ENCODE measurements at places on chromosomes 11 and 22. TPM values are rescaled to one million over a fixed set of nuclear protein-coding genes. Genes with fewer than 3 reads are reported as not detected.
A peak's percentile ranks its signal among the peaks of the same experiment; 100 is the strongest.

ZP1 gene
- total RNA-seq = not detected

DNA sequence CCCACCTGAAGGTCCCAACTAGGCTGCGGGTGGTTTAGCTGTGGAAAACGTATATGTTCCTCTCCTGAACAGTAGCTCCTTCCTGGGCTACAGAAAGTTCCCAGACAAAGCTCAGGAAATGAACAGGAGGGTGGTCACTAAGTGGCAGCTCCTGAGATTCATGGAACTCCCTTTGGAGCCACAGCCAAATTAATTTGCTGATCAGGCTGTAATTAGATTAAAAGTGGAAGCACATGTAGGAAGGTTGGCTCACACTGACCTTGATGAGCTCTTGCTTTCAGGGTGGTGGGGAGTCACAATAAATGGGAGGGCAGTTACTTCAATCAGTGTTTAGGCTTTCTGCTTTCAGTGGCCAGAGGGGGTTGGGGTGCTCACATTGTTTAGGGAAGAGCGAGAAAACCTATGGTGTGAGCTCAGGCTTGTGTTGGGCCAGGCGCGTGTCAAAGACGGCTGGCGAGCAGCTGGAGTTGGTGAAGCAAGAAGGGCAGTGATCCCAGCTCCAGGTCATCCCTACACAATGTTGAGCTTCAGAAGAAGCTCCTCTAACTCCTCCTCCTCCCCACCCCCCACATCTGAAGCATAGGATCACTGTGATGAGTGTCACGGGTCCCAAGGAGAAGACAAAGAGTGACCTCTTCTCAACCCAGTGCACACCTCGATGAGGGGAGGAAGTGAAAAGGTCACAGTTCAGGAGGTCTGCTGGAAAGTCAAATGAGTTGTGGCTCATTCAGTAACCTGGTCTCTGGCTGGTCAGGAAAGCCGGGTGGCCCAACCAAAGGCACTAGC lies 42.5 kb downstream of the CLPB start:
- H3K4me3 ChIP-seq = no peak overlapping the region
- no peaks in the 10 kb centered on the region for H3K4me1 ChIP-seq
- H3K27ac ChIP-seq = no peak overlapping the region

DNA sequence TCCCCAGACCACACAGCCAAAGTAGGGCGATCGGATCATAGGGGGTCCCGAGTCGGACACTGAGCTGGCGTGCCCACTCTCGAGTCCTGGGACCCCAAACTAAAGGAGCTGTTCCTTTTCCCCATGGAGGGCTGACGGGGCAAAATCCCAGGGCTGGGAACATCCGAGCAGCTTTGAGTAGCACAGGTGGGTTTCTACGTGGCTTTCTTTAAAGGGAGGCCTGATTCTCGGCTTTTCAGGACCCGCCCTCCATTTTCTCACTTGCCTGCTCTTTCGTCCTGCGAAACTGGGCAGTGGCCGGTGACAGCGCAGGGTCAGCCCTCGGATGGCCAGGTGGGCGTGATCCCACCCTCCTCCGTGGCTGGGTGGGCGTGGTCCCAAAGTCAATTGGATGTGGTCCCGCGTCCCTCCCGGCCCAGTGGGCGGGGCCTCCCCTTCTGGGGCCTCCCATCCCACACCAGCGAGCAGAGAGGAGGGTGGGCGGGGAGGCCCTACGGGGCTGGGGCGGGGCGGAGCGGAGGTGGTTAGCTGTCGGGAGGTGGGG lies 17.5 kb upstream of the TXNRD2 start:
- no peak overlapping the region for H3K27ac ChIP-seq
- no peak for DNase-seq
- H3K4me3 ChIP-seq = no peak overlapping the region
- H3K36me3 ChIP-seq = peaks cover 3% of the 10 kb centered on the region

- H3K27ac ChIP-seq = no peak overlapping the region
- no peaks in the 10 kb centered on the region for H3K36me3 ChIP-seq
- peaks cover 12% of the 10 kb centered on the region for H3K4me1 ChIP-seq
- H3K4me3 ChIP-seq = no peak overlapping the region
Observed at GRCh38 chr11:33692541-33692940, 8.1 kb downstream of the C11orf91 start.

SLC7A4 gene
- 0.07 TPM for total RNA-seq

DNA sequence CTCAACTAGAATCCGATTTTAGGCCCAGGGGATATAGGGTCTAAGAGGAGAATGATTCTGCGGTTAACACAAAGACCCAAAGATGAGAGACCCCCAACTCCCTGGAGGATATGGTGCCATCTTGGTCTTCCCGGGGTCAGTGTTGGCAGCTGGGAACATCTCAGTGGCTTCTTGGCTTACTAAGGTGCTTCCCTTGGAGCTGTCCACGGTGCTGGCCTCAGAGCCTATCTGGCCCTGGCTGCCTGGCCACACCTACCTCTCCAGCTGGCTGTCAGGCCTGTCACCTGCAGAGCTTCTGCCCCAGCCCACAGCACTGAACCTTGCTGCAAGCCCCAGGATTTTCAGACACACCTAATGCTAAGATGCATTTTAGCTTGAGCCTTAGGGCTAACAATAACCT lies 70.7 kb upstream of the THY1 start:
- H3K27me3 ChIP-seq = peaks cover 3% of the 10 kb centered on the region
- H3K4me3 ChIP-seq = no peak overlapping the region
- H3K4me1 ChIP-seq = no peaks in the 10 kb centered on the region
- DNase-seq = no peak
- H3K36me3 ChIP-seq = no peaks in the 10 kb centered on the region
- no peak overlapping the region for H3K27ac ChIP-seq

OR8A1 gene
- not detected for total RNA-seq

CSNK2A3 gene
- total RNA-seq = 1.2 TPM

- H3K27me3 ChIP-seq = peaks cover 6% of the 10 kb centered on the region
- H3K4me1 ChIP-seq = no peaks in the 10 kb centered on the region
- no peak for DNase-seq
- no peak overlapping the region for H3K4me3 ChIP-seq
Observed at GRCh38 chr11:33617672-33618350, 82.8 kb downstream of the C11orf91 start.

LAYN gene
- total RNA-seq = 15.8 TPM

DNA sequence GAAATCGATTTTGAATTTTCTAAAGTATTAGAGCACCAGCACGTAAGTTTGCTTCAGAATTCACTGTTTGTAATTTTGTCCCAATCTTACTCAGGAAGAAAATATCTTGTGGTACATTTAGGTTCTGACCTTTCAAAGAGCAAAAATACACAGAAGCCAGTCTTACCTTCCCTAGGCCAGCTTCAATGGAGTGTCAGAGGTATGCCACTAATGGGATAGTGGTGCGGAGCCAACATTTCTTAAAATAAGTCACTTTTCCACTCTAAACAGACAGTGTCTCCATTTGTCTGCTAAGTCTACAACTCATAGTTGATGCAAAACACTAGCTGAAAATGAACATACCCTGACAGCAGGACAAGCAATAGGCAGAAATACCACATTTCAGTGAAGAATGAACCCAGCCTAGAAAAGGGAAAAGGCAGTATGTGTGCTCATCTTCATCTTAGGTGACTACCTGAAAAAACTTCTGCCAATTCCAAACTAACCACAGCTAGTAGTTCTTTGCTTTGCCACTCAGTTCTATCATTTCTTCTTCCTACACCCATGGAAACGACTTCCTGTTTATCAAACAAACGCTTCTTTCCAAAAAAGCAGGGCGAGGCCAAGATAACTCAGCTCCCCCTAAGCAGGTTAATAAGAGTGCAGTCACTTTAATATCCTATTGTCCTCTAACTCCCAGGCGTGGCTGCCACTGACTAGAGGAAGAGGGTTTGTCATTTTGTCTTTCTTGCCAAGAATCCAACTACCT lies 94.0 kb upstream of the APOA1 start:
- no peaks in the 10 kb centered on the region for H3K27me3 ChIP-seq
- H3K36me3 ChIP-seq = peaks cover 21% of the 10 kb centered on the region
- DNase-seq = peak; percentile 38
- H3K4me3 ChIP-seq = peak overlapping the region; percentile 78

- no peaks in the 10 kb centered on the region for H3K27me3 ChIP-seq
- DNase-seq = no peak
- H3K27ac ChIP-seq = no peak overlapping the region
- H3K4me1 ChIP-seq = peaks cover 4% of the 10 kb centered on the region
- H3K36me3 ChIP-seq = no peaks in the 10 kb centered on the region
- no peak overlapping the region for H3K4me3 ChIP-seq
Observed at GRCh38 chr11:92455210-92455790, 230.7 kb downstream of the FAT3 start.

GRCh38 chr22:28417431-28417830 lies 262.2 kb downstream of the TTC28 start:
- H3K36me3 ChIP-seq = no peaks in the 10 kb centered on the region
- peaks cover 4% of the 10 kb centered on the region for H3K27me3 ChIP-seq
- no peak overlapping the region for H3K27ac ChIP-seq

DNA sequence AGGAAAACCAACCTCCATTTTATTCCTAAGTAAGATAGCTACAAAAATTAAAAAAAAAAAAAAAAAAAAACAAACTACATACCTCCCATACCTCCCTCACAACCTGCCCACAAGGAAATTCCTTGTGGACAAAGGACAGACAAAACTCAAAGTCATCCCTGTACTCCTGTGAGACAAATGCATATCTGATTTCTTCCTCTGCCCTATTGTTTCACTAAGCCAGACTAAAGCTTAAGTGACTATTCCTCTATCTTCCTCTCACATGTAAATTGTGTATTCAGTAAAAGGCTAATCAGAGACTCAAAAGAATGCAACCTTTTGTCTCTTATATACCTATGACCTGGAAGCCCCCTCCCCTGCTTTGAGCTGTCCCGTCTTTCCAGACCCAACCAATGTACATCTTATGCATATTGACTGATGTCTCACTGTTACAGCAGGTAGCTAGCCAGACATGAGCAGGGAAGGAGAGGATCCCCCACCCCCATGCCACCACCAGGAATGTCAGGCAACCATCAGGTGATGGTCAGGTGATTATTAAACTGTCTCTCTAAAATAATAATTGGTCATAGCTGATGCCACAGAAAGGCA lies 289.4 kb downstream of the SBF2 start:
- no peak overlapping the region for H3K4me3 ChIP-seq
- no peak for DNase-seq
- no peaks in the 10 kb centered on the region for H3K36me3 ChIP-seq

CEND1 gene
- total RNA-seq = 2.2 TPM

DNA sequence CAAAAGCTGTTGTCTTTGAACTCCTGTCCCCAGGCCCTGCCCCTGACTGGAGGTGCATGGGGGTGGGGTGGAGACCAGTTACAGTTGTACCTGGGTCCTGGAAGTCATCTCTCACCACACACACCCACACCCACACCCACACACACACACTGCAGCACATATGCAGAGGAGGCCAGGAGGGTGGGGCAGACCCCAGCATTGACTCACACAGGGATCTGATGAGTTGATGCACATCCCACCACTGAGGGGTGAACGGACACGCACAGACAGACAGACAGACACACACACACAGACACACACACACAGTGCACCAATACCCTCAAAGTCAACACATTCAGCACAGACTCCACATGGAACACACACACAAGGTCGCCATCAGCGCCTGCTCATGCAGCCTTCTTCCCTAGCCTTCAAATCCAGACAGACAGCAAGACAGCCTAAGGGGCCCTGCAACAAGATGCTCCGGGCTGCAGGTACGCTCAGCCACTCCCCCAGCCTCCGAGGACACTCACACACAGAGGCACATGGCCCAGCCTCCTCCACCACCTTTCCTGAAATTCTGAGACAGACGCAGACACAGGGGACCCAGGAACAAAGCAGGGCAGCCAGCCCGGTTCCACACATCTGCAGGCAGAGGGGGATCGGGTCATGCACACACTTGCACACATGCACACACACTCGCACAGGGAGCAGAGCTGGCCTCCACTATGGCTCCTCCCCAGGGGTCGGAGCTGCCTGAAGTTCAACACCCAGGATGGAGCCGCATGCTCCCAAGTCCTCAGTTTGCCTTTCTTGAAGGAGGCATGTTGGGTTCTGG lies 26.5 kb downstream of the SYT7 start:
- H3K36me3 ChIP-seq = no peaks in the 10 kb centered on the region
- no peak overlapping the region for H3K27ac ChIP-seq
- DNase-seq = no peak

- no peak overlapping the region for H3K27ac ChIP-seq
- no peak overlapping the region for H3K4me3 ChIP-seq
- DNase-seq = no peak
- H3K36me3 ChIP-seq = no peaks in the 10 kb centered on the region
Observed at GRCh38 chr11:62902932-62903331, 18.2 kb downstream of the CHRM1 start.

LMNTD2 gene
- 1.1 TPM for total RNA-seq

DNA sequence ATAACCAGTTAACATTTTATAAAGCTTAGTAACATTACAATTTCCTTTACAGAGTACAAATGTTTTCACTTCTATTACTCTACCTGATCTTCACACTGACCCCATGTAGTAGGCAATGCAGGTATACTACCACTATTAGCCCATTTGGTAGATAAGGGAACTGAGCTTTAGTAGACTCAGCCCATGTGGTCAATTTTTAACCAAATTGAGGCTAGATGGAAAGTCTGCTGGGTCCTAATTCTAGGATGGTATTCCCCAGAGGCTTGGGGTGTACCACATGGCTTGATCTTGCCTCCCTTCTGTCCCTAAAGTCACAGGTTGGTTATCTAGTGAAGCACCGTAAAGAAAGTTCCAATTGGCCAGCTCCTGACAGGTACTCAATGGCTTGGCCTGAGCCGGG lies 48.2 kb downstream of the NRXN2 start:
- H3K27me3 ChIP-seq = peaks cover 37% of the 10 kb centered on the region
- no peak overlapping the region for H3K4me3 ChIP-seq
- no peaks in the 10 kb centered on the region for H3K36me3 ChIP-seq

OR2AG1 gene
- not detected for total RNA-seq

DNA sequence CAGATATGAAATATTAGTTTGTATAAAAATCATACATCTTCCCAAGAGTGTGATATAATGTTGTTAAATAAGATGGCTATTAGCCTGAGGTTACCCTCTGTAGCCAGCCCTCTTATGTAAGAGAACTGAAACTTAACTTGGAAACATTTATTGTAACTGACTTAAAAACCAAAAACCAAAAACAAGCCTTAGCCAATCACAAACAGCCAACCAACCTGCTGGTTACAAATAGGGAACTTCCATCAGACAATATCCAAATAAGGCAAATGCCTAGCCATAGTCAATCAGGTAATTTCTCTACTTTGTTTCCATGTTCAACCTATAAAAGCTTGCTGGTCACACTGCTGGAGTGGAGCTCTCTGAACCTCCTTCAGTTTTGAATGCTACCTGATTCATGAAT lies 14.1 kb downstream of the KBTBD3 start:
- DNase-seq = no peak
- H3K27me3 ChIP-seq = no peaks in the 10 kb centered on the region
- no peak overlapping the region for H3K4me3 ChIP-seq
- peaks cover 13% of the 10 kb centered on the region for H3K4me1 ChIP-seq
- H3K36me3 ChIP-seq = peaks cover 8% of the 10 kb centered on the region
- H3K27ac ChIP-seq = no peak overlapping the region

DNA sequence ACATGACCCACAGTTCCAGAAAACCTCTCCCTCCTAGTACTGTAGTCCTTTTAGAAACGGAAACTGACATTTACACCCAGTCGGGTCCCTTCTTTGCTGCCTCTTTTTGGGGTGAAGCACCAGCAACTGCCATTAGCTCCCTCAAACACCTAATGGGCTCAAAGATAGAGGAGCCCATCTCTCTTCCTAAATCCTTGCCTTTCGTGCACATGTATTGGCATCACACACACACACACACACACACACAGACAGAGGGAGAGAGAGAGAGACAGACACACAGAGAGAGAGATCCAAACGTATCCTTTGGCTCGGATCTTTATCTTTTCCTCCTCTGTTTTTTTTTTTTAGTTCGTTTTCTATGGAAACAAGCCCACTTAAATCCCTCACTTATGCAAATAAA lies 716 bp downstream of the GRM5 start:
- no peak overlapping the region for H3K4me3 ChIP-seq
- H3K27me3 ChIP-seq = peaks cover 40% of the 10 kb centered on the region
- H3K4me1 ChIP-seq = no peaks in the 10 kb centered on the region
- no peak overlapping the region for H3K27ac ChIP-seq

All from activated T-helper 2 cell treated with anti-CD3 and anti-CD28 coated beads, Interferon-gamma antibody, Interleukin-2, Interleukin-4, amounts not matched to agents 10 μg/mL and 5 μg/mL and 100 μg/mL, durations not matched to agents 14 hours and 24 hours and 36 hours (primary cell).